ENCODE measurements at places on chromosomes 2 and 18.
A peak's percentile ranks its signal among the peaks of the same experiment; 100 is the strongest.

DNA sequence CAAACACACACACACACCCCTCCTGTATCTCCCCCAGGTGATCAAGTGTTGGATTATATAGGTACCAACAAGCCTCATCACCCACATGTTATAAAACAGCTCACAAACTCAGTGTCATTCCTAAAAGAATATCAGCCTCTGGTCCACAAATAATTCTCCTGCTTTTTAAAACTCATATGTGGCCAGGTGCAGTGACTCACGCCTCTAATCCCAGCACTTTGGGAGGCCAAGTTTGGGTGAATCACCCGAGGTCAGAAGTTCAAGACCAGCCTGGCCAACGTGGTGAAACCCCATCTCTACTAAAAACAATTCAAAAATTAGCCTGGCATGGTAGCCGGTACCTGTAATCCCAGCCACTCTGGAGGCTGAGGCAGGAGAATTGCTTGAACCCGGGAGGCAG is 87.8 kb downstream of the LRATD1 start:
- DNase-seq, result no peak

GRCh38 chr2:25814681-25815080 is 63.6 kb downstream of the ASXL2 start:
- no peak for DNase-seq

DNA sequence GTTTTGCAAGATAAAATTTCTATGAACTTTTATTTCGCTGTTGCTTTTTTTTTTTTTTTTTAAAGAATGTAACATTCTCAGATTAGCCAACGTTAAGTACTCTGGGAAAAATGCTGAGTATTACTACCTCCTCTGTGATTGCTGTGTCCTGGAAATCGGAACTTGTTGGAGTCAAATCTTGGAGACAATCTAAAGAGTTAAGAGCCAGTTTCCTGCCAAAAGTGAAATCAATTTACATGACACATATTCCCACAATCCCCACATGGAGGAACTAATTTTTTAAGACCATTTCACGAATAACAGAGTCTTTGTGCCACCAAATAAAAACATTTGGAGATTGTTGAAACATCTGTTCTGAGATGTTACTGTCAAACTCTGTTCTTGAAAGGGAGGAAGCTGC is 127.8 kb downstream of the MEP1B start:
- DNase-seq, result no peak

- no peak for DNase-seq
Observed at GRCh38 chr18:1488957-1489356, 584.3 kb downstream of the ADCYAP1 start.

DNA sequence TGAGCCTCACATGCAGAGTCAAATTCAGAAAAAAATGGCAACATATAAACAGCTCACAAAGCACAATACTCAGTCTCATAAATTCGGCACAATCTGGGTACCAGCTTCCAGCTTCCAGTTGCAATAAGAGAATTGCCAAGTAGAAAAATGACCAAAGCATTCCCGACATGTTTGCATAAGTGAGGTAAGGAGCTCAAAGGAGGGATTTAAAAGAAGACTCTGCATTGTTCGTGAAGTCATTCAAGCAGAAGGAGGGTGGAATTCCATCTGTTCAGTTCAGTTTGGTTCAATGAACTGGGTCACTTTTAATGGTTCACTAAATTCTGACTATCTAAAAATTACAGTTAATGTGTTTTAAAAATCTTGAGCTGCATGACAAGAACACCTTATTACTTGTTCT is 106.7 kb upstream of the KLHL14 start:
- DNase-seq, result no peak

GRCh38 chr2:230931556-230932231 is 6.7 kb upstream of the GPR55 start:
- no peak for DNase-seq

- DNase-seq, result no peak
Observed at GRCh38 chr2:127101048-127101611, 5.8 kb downstream of the BIN1 start.

DNA sequence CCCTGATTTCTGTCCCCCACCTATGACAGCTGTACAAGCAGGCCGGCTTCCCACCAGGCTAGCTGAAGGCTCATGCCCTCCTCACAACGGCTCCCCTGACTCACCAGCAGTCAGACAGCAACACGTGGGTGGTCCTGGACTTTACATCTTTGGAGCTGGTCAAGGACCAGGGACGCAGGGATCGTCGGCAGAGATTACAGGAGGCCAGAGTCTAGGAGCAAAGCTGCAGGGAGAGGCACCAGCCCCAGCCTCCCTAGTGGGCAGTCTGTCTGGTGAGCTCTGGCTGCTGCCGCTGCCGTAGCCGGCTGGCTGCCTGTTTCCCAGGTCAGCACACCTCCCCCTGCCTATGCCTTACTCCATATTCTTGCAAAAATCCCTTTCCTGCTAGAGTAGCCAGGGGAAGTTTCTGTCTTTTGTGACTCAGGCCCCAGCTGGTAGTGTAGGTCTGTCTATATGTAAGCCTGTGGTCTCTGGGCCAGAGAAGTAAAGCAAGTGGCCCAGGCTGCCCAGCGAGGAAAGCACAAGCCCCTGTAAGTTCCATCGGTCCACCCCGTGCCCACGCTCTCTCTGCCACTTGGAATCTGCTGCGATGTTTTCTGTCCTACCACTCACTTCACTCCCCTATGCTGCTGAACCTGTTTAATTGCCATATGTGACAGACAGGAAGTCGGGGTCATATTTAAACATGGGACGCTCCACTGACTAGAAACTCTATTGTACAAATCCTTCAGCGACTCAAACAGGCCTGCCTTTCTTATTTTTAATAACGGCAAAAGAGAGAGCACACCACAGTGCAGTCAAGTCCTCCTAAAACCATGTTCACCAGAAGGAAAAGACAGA is 2.4 kb upstream of the ARHGEF4 start:
- no peak for DNase-seq

GRCh38 chr2:207847807-207848544 is 78.3 kb upstream of the FZD5 start:
- peak; percentile 78 for DNase-seq

- no peak for DNase-seq
Observed at GRCh38 chr2:10186868-10187535, 64.5 kb downstream of the RRM2 start.

All from mucosa of gallbladder (tissue), 1 donor.